PC-9 (cell line): ENCODE measurements at places on chromosomes 16 and 17. TPM values are rescaled to one million over a fixed set of nuclear protein-coding genes. Genes with fewer than 3 reads are reported as not detected.

DNA sequence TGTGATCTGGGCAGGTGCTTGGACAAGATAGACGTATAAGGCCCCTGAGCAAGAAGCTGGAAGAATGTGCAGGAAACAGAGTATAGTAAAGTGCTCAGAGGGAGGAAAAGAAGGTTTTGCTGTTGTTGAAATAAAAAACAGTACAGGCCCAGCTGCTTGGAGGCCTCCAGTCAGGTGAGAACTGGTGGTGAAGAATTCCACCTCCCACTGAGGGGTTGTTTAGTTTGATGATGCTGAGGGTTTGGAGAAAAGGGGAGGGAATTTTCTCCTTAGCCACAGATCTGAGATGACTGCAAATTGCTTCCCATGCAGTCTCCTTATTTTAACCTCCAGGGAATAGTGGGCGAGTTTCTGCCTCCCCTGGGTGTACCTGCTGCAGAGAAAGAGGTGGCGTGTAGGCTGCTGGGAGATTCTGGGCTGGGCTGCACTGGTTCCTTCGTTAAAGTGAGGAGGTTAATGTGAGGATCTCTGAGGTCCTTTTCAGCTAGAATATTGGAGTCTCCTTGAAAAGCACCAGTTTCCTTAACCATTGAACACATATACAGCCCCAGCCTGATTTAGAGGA, 25.8 kb downstream of the SMPD3 start:
- DNase-seq: no peak

C1QL1 gene
- 0.93 and 1.3 TPM in 2 replicates for total RNA-seq

- peak; percentile 84 for DNase-seq
These were observed 55.2 kb upstream of the MRTFB start for GRCh38 chr16:14015948-14016347.

DNA sequence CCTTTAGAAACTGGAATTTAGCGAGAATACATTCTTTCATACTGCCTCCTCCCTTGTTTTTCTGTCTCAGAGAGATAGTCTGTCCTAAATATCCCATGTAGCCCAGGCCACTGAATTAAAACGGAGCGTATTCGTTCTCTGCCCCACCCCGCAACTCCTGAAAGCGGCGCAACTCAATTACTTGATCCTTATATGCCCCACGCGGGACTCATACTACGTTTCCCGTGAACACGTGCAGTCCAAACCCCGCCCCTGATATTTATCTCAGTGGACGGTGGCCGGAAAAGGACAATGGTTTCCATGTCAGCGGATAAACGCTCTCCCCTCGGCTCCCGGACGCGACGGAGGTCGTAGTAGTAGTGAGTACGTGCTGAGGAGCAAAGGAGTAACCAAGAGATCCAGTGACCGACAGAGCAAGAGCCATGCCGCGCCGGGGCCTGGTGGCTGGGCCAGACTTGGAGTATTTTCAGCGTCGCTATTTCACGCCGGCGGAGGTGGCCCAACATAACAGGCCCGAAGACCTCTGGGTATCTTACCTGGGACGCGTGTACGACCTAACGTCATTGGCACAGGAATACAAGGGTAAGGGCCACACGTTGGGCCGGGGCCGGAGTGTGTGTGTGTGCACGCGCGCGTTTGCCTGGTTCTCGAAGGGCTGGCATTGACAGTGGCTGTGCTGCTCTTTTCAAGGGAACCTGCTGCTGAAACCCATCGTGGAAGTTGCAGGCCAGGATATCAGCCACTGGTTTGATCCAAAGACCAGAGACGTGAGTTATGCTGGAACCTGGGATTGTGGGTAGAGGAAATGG, at the start of gene CYB5D1:
TSS of gene CYB5D1 (plus strand) at position 291 of the 809 bp plus-strand sequence. CDS start at position 423, 132 bp downstream.
- peak; percentile 87 for DNase-seq

GP1BA gene
- total RNA-seq: not detected in 2 replicates

SLC5A2 gene
- total RNA-seq: 0.13 and 0.60 TPM in 2 replicates

GRCh38 chr16:83238949-83239691, 568.7 kb upstream of the HSBP1 start:
- DNase-seq: no peak

DNA sequence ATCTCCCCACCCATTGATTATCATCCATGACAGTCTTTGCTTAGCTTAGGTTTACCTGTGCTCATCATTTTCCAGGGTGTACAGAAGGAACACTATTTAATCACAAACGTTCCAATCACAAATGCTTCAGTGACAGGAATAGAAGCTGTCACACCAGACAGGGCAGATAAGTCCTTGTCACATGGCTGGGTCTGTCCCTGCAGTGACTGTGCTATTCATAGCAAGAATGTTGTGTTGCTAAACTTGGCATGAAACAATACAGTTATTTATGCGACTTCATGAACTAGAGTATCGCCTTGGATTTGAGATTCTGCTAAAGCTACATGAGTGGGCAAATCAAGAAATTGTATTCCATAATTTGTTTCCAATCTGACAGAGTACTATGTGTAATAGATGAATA, 108.4 kb downstream of the CDH13 start:
- no peak for DNase-seq

GRCh38 chr17:69232650-69233049, 4.0 kb upstream of the ABCA10 start:
- no peak for DNase-seq

LPCAT2 gene
- total RNA-seq: 87.7 and 92.6 TPM in 2 replicates

- no peak for DNase-seq
These were observed 6.0 kb downstream of the PPM1D start for GRCh38 chr17:60606036-60606435.

- no peak for DNase-seq
These were observed 8.2 kb downstream of the PIP4K2B start for GRCh38 chr17:38791162-38791561.

SMIM5 gene
- 0.31 and 0.40 TPM in 2 replicates for total RNA-seq

GRCh38 chr17:10036511-10037061, 131.5 kb upstream of the RCVRN start:
- DNase-seq: no peak

GRCh38 chr16:49854188-49854795, 1.6 kb downstream of the ZNF423 start:
- no peak for DNase-seq

- no peak for DNase-seq
These were observed 69.9 kb downstream of the GSG1L start for GRCh38 chr16:27993587-27993986.

SPATA32 gene
- 0.35 and 0.48 TPM in 2 replicates for total RNA-seq

- no peak for DNase-seq
These were observed 4.8 kb upstream of the ZDHHC1 start for GRCh38 chr16:67421030-67421429.

DNA sequence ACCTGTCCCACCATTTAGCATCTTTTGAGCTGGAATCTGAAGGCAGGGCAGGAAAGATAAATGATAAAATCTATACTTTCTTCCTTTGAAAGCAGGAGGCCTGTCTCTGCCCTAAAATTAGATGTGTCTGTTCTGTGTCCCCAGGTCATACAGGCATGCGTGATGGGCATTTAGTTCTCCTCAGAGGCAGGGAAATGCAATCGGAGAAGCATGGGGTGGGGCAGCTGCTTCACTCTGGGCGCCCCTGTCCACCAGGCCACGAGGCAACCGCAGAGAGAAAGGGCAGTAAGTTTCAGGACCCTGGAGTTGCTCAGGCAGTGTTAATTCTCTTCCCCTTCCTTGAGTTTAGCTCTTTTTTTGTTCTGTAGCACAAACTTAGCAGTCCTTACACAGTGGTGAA, 25.1 kb downstream of the CLUAP1 start:
- no peak for DNase-seq

DNA sequence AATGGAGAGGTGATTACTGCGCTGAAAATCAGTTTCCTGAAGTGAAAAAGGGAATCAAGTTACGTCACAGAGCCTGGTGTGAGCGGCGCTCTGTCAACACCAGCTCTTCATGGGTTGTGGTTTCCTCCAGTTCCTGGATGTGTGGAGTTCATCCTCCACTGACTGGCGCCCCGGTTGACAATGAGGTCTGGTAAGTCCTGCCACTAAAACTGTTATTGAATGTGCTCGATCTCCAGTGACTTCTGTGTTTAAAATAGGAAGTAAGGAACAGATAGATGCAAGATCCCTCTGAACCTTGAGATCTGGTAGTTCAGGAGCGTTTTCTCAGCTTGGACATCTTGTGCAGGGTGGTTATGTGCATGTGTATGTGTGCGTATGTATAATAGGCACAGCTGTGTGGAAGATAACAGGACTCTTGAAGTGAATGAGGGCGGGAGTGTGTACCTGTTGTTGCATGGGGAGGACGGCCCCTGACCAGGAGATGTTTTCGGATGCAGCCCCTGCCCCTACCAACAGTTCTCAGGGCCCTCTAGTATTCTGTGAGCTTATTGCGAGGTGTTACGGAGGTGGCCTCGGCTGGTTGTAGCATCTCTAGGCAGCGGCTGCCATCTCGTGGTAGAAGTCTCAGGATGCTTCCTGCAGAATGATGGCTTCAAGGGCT, 22.0 kb upstream of the GOT2 start:
- DNase-seq: peak; percentile 63

SEBOX gene
- not detected in 2 replicates for total RNA-seq

TPSAB1 gene
- not detected in 2 replicates for total RNA-seq

TMUB2 gene
- 39.2 and 45.5 TPM in 2 replicates for total RNA-seq

- no peak for DNase-seq
These were observed 15.4 kb downstream of the NAA60 start for GRCh38 chr16:3458852-3459361.

EFNB3 gene
- total RNA-seq: 1.5 and 1.6 TPM in 2 replicates

DNA sequence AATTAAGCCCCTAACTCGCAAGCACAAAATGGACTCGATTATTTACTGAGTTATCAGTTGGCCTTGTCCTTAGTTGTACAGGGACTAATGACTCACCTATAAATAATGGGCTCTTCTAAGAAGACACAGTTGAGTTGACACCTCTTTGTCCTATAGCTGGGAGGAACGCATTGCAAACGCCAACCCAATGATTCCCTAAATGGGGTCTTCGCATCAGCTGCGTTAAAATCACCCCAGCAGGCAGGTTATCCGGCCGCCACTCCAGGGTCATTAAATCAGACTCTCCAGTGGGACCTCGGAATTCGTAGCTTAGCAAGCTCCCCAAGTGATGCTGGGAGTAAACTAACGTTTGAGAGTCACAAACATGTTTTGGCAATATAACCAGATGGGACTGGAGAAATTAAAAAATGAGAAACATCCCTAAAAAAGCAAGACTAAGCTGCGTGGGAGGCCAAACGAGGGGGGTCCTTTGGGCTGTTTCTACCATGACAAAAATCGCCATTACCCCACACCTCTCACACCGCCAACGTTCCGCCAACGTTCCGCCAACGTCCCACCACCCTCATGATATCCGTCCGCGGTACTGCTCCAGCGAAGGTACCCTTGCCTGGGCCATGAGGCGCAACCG, 932 bp upstream of the NFE2L1 start:
- no peak for DNase-seq

GRCh38 chr17:70661342-70662222, 492.2 kb downstream of the KCNJ2 start:
- no peak for DNase-seq

GRCh38 chr17:80025796-80026195, 9.9 kb downstream of the TBC1D16 start:
- DNase-seq: no peak

SLC2A4 gene
- total RNA-seq: 1.5 and 1.6 TPM in 2 replicates

ZNF785 gene
- total RNA-seq: 30.9 and 39.8 TPM in 2 replicates

MAPK8IP3 gene
- total RNA-seq: 119 and 125 TPM in 2 replicates

KRT34 gene
- 0.45 and 1.4 TPM in 2 replicates for total RNA-seq

CAVIN1 gene
- 154 and 170 TPM in 2 replicates for total RNA-seq

GNAO1 gene
- total RNA-seq: 2.8 and 3.9 TPM in 2 replicates

DNA sequence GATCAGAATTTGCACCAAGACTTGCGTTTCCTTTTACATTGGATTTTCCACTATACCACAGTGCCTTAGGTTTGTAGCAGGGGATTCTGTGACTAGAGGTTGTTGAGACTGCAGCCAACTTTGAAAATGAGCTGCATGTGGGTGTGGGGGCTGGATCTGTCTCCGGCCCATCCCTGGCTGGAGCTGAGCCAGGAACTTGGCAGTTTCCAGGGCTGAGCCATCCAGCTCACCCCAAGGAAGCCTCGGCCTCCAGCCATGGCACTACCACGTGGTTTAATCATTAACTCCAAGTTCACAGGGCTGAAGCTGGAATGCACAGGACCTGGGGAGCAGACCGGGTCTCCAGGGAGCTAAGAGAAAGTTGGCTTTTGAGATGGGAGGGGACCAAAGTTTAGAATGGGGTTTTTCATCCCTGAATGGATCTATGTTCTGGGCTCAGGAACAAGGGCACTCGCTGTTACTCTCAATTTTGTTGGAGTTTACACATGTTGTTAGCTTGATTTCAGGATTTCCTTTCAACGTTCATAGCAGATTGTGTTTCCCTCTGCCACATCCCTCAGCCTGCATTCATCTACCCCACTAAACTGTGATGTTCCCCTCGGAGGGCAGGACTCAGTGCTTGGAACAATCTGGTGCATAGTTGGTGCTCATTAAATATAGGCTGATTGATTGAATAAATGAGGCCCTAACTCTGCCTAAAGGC, 42.3 kb upstream of the HNF1B start:
- DNase-seq: no peak

GRCh38 chr17:33046361-33047255, 55.0 kb downstream of the SPACA3 start:
- DNase-seq: no peak
